Skeletal muscle cell (primary cell): ENCODE measurements at places on chromosomes 12 and 14.
A peak's percentile ranks its signal among the peaks of the same experiment; 100 is the strongest.

- DNase-seq = no peak
These were observed 34.4 kb downstream of the PPTC7 start for GRCh38 chr12:110548678-110549077.

GRCh38 chr12:10184261-10184843, 5.5 kb downstream of the TMEM52B start:
- DNase-seq = peak; percentile 16

GRCh38 chr14:106679776-106680175, 1153.4 kb downstream of the TMEM121 start:
- DNase-seq = no peak

GRCh38 chr12:11759899-11760298, 110.4 kb downstream of the ETV6 start:
- no peak for DNase-seq

- DNase-seq = peak; percentile 10
These were observed 126.1 kb downstream of the GCH1 start for GRCh38 chr14:54776361-54777001.

DNA sequence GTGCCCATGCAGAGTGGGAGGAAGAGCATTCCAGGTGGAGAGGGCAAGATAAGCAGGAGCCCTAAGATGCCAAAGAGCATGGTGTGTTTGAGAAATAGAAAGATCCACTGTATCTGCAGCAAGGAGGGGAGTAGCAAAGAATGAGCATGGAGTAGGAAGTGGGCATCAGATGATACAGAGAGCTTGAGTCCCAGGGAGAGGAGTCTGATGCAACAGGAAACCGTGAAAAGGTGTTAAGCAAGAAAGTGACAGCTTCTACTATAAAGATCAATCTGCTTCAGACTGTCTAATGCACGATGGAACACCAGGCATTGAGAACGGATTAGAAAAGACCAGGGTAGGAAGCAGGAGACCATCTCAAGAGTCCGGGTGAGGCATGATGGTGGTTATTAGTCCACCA, 12.3 kb upstream of the GPRC5D start:
- DNase-seq = no peak

DNA sequence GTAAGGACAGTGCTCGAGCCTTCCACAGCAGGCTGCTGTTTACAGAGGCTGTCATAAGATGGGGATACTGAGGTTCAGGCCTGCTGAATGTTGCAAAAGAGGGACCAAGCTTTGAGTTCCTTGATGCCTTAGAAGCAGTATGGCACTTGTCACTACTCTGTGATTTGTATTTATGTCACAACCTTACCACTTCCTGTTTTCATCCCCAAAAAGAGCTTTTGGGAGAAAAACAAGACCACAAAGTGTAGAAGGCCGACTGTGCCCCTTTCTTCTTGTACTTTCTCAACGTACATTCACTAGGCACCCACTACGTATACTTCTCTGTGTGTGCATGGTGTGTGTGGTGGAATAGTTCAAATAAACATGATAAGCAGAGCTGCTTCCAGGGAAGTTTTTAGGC, 90.1 kb downstream of the DRAM1 start:
- no peak for DNase-seq

GRCh38 chr12:15525441-15525840, 203.1 kb downstream of the PTPRO start:
- DNase-seq = no peak

DNA sequence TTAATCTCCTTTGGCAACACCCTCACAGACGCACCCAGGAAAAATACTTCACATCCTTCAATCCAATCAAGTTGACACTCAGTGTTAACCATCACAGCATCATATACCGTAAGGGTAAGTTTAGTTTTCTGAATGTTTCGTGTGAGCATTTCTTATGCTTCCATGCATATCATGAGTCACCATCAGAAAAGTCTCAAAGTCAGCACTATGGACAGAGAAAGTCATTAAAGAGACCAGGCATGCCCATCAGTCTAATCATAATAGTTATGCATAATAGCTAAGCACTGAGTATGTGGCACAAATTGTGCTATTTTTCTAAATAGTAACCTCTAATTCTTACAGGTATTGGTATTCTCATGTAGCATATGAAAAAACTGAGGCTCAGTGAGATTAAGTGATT, 158.8 kb upstream of the PRMT8 start:
- DNase-seq = no peak

GRCh38 chr14:57692671-57693070, 173.2 kb downstream of the SLC35F4 start:
- DNase-seq = peak; percentile 10

DNA sequence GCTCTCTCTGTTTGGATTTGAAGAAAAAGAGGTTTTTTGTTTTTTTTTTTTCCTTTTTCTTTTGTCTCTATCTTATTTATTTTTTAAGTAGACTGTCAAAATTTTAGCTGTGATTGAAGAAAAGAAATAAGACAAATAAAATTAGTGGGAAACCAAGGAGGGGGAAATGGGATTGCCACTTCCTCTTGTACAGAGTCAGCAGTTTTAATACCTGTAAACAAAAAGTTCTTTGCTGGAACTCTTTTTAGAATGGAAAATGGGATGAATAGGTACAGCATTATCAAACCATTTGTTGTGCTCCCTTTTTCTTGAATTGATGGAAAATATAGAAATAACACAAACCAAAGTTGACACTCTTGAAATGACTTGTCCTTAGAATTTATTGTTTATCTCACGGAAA, 680.7 kb downstream of the DIO2 start:
- DNase-seq = no peak

GRCh38 chr12:93944201-93944600, 204.2 kb upstream of the PLXNC1 start:
- no peak for DNase-seq

- peak; percentile 49 for DNase-seq
These were observed 36.7 kb downstream of the FLRT2 start for GRCh38 chr14:85566603-85567002.

DNA sequence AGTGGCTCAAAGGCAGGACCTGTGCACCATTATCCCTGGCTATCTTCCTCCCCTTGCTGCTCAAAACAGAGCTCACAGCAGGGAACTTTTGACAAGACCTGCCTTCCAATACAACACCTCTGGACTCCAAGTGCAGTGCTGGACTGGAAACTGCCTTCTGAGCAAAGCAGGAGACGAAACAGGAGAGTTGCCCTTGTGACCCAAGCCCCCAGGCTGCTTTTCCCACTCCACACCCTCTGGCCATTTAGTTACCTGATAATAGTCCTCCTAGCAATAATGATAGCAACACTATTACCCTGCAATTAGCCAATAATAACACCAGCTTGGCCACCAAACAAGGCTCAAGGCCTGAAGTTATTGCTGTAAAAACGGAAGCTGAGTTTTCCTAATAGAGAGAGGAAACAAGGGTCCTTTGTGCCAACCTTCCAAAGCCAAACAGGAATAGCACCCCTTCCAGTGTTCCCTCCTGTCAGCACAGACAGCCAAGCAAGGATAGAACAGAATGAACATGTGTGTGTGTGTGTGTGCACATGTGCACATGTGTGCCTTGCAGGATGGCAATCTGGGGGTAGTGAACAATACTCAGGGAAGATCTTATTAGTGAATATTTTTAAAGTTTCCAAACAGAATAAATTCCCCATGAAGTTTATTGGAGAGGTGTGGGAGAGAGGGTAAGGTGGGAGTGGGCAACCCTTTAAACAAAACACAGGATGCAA, 9.2 kb upstream of the KRT73 start:
- no peak for DNase-seq

DNA sequence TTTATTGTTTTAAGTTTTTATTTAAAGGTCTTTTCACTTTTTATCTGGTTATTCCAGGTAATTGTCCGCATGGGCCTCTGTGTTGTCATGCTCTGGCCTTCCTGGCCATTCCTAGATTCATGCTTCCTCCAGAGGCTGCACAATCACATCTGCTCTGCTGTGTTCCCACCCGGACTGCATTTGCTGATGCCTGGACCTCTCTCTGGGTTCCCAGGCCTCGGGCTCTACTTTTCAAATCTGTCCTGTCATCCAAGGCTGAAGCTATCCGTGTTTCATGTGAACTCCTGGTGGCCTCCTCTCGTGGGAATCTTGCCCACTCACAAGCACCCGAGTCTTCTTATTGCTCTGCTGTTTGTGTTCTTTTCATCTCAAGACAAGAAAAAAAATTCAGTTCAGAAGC, 16.1 kb upstream of the VDR start:
- no peak for DNase-seq

DNA sequence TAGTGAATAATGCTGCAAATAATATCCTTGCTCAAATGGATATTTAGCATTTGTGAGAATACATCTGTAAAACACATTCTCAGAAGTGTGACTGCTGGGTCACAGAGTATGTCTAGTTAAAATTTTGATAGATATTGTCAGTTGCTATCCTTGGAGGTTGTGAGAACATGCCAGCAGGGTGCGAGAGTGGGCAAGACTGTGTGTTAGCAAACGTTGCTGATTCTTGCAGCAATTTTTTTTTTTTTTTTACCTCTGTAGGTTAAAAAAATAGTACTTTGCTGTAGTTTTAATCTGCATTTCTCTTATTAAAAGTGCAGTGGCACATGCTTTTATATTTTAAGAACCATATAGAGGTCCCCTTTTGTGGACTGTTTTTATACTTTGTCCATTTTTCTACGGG, 4.5 kb upstream of the NYNRIN start:
- no peak for DNase-seq

DNA sequence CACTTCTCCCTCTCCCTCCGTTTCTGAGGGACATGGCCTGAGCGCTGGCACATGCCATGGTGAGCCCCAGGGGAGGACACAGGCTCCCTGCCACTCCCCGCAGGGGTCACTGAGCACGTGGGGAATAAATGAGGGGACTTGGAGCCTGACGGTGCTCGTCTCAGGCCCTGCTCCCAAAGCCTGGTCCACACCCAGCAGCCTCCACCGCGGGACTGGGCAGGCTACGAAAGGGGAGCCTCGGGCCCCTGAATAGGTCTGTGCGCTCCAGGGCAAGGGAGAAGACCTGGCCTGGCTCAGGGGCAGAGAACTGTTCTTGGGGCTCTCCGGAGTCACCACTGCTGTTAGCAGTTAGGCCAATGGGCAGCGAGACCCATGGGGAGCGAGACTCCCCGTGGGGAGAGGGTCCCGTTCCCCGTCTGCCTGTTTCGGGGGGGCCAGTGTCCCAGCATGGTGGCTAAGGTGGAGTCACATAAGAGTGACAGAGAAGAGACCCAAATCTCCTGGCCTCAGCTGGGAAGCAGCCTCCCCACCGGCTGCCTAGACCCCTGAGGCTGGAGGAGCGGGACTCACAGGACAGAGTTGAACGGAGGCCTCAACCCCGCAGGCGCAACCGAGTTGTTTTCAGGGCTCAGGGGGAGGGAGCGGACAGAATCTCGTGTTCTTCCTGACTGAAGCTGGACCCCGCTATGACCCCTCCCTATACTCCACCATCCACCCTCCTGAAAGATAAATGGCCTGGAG, 329.8 kb upstream of the SFSWAP start:
- DNase-seq = no peak

- no peak for DNase-seq
These were observed 2.4 kb upstream of the TCL1B start for GRCh38 chr14:95683793-95684192.

- no peak for DNase-seq
These were observed 158.6 kb downstream of the PRIMA1 start for GRCh38 chr14:93629643-93630042.

GRCh38 chr12:96213869-96214268, 19.7 kb downstream of the ELK3 start:
- DNase-seq = no peak

GRCh38 chr14:86782092-86782580, 1210.8 kb downstream of the GALC start:
- DNase-seq = no peak

DNA sequence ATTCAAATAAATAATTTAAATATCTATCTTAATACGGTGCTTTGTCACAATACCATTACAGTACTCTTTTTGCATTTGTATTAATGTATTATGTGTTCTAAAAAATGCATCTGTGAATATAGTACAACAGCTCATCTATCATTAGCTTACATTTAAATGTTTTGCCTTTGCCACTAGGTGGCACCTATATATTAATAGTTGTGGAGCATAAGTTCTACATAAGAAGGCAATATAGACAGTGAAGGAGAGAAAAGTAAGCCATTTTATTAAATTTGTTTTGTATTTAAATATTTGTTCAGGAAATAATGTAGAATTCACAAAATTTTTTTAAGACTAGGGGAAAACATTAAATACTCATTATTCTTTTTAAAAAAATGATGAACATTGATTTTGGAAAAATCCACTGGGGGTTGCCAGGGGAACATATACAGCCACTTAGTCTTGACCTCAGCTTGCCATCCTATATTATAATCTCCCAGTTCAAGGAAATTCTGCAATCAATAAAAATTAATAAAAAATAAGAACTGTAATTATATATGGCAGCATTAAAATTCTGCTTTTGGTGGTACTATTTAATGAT, 9.8 kb downstream of the CCER1 start:
- DNase-seq = no peak

DNA sequence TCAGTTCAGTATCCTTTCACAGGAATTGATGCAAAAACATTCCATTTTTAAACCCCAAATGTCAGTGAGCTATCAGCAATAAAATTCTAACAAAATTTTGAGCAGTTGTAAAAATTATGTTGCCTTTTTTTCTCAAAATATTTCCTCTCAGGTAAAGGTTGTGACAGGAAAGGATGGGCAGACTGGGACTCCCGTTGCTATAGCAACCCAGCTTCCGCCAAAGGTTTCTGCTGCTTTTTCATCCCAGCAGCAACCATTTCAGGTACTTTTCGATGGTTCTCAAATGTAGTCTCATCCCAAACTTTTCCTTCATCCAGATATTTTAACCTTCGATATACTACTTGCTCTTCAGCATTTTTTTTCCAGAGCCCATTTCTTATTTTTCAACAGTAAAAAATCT, 13.6 kb downstream of the EP400 start:
- no peak for DNase-seq

DNA sequence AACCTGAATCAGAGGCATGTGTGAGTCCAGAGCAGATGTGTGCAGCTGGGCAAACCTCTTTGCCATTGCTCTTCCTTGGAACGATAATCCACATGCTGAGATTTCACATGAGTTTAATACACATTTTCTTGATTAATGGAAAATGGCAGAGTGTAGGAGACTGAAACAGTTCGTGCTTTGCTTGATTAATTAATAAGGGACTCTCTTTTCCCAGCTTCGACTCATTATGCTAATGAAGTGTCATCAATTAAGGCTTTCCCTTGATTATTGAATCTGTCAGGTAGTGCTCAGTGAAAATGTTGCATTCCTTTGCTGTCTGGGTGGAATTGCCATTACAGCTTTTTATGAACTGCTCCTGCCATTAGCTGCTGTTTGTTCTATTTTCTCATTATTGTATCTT, 487.7 kb upstream of the NOVA1 start:
- no peak for DNase-seq
